ENCODE measurements at places on chromosomes 6 and 20. TPM values are rescaled to one million over a fixed set of nuclear protein-coding genes. Genes with fewer than 3 reads are reported as not detected.

DNA sequence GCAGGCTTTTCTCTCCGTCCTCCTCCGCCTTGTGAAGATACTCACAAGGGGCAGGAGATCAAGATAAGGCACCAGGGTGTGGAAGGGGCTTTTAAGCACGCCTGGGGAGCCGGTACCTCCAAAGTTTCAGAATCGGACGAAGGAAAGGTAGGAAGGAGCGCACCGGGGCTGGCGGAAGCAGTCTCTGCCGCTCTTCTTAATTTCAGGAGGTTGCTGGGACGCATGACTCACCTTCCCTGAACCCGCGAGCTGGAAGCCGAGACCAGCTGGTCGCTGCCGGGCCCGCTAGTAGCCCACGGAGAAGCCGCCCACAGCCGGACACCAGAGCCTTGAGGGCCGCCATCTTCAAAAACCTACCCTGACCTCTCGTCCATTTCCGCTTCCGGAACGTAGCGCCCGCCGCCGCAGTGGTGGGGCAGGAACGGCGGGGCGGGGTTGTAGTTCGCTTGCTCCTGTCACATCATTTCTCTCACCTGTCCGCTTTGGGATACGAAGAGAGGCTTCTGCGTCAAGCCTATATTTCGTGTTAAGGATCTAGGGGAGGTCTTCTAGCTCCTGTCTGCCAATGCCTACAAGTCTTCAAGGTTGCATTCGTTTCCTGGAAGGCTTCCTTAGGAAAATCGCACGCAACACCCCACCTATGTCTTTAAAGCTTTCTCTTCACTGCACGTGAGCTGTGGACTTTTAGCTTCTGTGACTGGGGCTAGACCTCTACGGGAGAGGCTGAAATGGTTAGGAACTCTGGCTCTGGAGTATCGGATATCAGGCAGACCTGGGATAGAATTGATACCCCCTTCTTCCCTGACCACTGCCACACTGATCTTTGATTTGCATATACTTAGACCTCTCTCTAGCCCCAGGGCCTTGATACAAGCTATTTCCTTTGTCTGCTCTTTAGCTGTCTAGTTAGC lies at the start of gene MRPS18A:
TSS of gene MRPS18A (minus strand) at position 355 of the 911 bp plus-strand sequence. CDS start at position 343, 12 bp downstream.
- no peaks in the 10 kb centered on the region for H3K27me3 ChIP-seq
- peak; percentile 81 for DNase-seq
- H3K4me3 ChIP-seq: peak within 1 kb of the TSS; percentile 61
- H3K4me1 ChIP-seq: peaks cover 10% of the 10 kb centered on the region

Gene CDSN
- total RNA-seq: not detected

Gene OR2H2
- total RNA-seq: not detected

DNA sequence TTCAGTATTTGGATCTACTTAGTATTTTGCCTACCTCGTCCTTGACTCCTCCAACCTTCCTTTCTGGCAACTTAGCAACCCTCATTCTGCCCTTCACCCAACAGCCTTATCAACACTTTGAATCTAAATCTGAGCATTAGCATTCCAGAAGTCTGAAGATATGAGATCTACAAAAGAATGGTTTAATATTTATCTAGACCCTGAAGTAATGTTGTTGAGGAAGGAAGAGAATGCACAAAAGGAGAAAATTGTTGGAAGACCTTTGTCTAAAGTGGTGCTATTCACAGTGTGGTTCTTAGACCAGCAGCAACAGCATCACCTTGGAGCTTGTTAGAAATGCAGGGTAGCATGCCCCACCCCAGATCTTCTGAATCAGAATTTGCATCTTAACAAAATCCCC lies 198.2 kb upstream of the PLCB4 start:
- H3K4me1 ChIP-seq: no peaks in the 10 kb centered on the region
- H3K27ac ChIP-seq: no peak overlapping the region
- H3K4me3 ChIP-seq: no peak overlapping the region
- no peaks in the 10 kb centered on the region for H3K36me3 ChIP-seq

DNA sequence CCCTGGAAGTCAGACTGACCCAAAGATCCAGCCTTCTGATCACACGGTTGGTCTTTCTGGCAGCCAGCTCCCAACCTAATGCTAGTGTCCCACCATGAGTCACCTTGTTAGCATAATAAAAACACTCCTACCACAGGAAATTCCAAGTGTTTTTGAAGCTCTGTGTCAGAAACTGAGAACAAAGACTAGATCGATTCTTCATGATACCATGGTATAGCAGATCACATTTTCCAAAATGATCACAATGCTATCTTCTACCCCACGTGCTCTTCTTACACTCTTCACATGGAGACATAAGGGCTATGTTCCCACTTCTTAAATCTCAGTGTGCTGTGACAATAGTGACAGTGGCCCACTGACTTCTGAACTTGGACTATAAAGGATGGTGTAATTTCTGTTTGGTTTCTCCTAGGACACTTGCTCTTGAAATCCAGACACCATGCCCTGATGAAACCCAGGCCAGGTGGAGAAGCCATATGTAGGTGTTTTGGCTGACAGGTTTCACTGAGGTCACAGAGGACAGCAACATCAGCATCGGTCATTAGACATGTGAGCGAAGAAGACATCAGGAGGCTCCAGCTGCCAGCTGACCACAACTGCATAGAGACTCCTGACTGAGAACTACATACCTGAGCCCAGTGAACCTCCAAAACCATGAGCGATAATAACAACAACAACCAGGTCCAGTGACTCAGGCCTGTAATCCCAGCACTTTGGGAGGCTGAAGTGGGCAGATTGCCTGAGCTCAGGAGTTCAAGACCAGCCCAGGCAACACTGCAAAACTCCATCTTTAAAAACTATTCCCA lies 57.5 kb downstream of the MKKS start:
- H3K4me3 ChIP-seq: no peak overlapping the region
- no peak overlapping the region for H3K27ac ChIP-seq
- DNase-seq: no peak
- no peaks in the 10 kb centered on the region for H3K27me3 ChIP-seq
- no peaks in the 10 kb centered on the region for H3K4me1 ChIP-seq

GRCh38 chr6:54633601-54634000 lies 213.0 kb upstream of the FAM83B start:
- H3K4me1 ChIP-seq: peaks cover 3% of the 10 kb centered on the region
- no peak overlapping the region for H3K4me3 ChIP-seq
- no peaks in the 10 kb centered on the region for H3K36me3 ChIP-seq
- H3K27me3 ChIP-seq: no peaks in the 10 kb centered on the region
- H3K27ac ChIP-seq: no peak overlapping the region
- DNase-seq: no peak

DNA sequence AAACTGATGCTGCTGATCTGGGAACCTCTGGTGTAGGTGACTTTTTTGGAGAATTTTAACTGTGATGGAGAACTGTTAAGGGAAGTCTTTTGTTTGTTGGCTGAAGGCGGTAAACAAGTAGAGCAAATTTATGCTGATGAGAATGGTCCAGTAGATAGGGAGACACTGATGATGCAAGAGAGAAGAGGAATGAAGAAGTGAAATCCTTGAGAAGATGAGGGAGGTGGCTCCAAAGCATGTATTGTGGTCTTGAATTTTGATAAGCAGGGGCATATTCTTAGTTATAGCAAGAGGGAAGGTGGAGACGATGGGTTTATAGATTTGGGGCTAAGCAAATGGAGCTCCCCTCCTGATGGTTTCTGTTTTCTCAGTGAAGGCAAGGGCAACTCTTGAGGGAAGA lies 22.0 kb downstream of the MAPK14 start:
- no peak overlapping the region for H3K27ac ChIP-seq
- peaks cover 7% of the 10 kb centered on the region for H3K4me1 ChIP-seq
- no peak for DNase-seq
- no peak overlapping the region for H3K4me3 ChIP-seq
- H3K27me3 ChIP-seq: no peaks in the 10 kb centered on the region

Gene SYNGAP1
- total RNA-seq: 11.0 TPM

- no peaks in the 10 kb centered on the region for H3K27me3 ChIP-seq
- H3K27ac ChIP-seq: no peak overlapping the region
- H3K36me3 ChIP-seq: no peaks in the 10 kb centered on the region
- H3K4me3 ChIP-seq: no peak overlapping the region
Measured at GRCh38 chr6:42624601-42625000, 60.8 kb downstream of the UBR2 start.

DNA sequence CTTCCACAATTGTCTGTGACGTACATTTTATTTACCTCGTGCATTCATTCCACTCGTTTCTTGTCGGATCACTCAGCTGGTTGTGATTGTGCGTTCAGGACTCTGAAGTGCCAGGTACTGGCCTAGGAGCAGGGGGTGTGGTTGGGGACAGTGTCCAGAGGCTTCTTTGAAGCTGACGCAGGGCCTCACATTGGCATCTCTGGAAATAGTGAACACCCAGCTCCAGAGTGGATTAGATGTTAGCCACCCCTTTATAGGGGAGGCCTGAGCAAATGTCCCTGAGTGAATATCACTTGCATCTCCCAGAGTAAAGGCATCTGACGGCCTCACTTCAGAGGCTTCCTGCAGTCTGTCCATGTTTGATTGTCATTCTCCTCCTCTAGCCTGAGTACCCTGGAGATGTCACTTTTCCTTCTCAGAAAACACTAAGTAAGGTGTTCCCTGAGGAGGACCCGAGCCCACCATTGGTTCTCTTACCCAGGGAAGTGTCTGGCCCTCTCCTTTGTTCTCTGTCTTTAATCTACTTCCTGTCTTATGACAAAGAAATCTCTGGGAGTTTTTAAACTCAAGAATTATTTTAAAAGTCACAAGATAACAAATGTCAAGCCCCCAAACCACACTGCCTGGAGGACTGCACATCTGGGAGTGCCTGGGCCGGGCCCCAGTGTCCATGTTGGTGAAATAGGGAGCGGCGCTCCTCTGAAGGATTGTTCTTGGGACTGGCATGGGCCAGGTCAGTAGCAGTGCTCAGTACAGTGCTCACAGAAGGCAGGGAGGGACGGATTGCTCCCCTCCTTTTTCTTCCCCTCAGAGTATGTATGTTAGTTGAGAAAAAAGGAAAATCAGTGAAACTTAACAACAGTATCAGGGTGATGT lies 10.8 kb downstream of the STX16 start:
- H3K4me3 ChIP-seq: no peak overlapping the region
- no peak overlapping the region for H3K27ac ChIP-seq
- H3K4me1 ChIP-seq: peaks cover 7% of the 10 kb centered on the region
- DNase-seq: no peak
- peaks cover 4% of the 10 kb centered on the region for H3K36me3 ChIP-seq

DNA sequence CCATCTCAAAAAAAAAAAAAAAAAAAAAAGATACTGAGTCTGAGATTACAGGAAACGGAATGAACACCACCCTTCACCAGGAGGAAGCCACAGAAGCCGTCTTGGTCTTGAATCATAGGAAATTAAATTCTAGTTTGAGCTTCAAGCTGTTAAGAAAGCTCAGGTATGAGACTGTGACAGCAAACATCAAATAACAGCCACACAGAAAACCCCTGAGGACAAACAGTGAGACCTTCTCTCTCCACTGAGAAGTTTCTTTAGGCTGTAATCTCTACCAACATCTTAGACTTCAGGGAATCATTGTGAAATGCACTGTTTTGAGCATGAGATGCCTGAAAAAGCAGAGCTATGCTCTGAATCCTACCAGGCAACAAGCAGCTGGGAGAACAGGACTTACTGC lies 30.8 kb downstream of the PDE10A start:
- H3K4me1 ChIP-seq: no peaks in the 10 kb centered on the region
- no peaks in the 10 kb centered on the region for H3K36me3 ChIP-seq
- no peak overlapping the region for H3K4me3 ChIP-seq
- H3K27me3 ChIP-seq: no peaks in the 10 kb centered on the region
- no peak overlapping the region for H3K27ac ChIP-seq
- DNase-seq: no peak

- H3K36me3 ChIP-seq: no peaks in the 10 kb centered on the region
- no peak overlapping the region for H3K4me3 ChIP-seq
- H3K27ac ChIP-seq: no peak overlapping the region
Measured at GRCh38 chr20:15890407-15890982, 682.8 kb downstream of the KIF16B start.

DNA sequence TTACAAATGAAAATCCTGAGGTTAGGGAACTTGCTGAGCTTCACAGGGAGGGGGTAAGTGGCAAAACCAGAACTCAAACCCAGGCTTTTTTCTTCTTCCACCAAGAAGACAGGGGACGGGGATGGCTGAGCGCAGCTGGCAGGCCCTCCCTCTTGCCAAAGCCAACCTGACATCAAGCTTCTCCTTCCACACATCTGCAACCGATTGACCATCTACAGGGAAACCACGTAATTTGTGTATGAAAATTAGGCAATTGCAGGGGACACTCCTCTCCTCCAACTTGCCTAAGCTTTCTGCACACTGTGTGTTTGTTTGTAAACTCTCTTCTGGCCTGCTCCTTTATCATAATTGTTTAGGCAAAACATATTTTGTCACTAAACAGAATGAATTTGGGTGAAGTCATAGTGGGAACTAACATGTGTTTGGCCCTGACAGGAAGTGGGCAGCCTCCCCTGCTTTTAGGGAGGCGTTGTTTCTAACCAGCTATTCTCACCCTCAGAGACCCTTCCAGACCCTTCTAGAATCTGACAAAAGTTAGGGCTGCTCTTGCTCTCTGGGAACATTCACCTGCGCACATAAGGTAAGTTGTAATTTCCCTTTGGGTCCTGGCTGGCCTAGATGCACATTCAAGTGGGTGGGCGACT lies 18.9 kb downstream of the ZNF831 start:
- H3K27me3 ChIP-seq: no peaks in the 10 kb centered on the region
- no peaks in the 10 kb centered on the region for H3K36me3 ChIP-seq
- no peak overlapping the region for H3K27ac ChIP-seq
- no peak for DNase-seq
- no peak overlapping the region for H3K4me3 ChIP-seq

DNA sequence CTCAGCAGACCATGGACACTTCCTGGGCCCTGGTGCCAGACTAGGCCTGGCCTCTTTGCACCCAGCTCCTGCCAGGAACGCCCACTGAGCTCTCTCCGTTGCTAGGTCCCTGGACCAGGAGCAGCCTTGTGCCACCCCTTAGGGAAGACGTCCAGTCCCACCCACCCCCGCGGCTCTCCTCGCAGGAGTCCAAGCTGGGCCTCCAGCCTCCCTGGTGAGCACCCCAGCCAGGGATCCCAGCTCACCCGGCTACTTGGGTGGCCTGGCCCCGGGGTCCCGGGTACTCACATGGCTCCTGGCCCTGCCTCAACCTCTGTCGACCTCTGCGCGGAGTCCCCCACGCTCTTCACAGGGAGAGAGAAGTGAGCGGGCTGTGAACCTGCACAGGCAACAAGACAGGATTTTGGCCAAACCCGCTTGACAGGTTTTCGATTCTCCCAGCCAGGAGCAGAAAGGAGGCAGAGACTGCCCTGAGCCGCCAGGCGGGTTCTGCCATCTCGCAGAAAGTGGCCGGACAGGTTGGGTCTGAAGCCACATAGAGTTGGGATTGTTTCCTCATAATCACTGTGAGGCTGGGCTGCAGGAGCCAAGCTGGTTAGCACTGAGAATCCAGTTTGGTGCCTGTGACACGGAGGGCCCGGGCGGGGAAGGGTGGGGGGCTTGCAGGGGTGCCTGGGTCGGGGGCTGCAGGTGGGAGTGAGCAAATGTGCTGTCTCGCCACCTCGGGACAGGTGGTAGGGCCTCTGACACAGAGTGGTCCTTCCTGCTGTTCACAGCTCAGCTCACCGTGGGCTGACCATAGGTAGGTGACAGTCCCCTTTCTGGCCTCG lies at the start of gene RBBP8NL:
TSS of gene RBBP8NL (minus strand) at position 368 of the 830 bp plus-strand sequence. CDS start 7,892 bp downstream, outside the sequence.
- DNase-seq: peak; percentile 95
- H3K36me3 ChIP-seq: no peaks in the 10 kb centered on the region
- peak within 1 kb of the TSS; percentile 13 for H3K4me3 ChIP-seq
- H3K27ac ChIP-seq: peak within 1 kb of the TSS; percentile 82
- peaks cover 14% of the 10 kb centered on the region for H3K4me1 ChIP-seq

Data from pancreas (tissue), 10 donors.